ENCODE measurements at places on chromosomes 5 and 9.

DNA sequence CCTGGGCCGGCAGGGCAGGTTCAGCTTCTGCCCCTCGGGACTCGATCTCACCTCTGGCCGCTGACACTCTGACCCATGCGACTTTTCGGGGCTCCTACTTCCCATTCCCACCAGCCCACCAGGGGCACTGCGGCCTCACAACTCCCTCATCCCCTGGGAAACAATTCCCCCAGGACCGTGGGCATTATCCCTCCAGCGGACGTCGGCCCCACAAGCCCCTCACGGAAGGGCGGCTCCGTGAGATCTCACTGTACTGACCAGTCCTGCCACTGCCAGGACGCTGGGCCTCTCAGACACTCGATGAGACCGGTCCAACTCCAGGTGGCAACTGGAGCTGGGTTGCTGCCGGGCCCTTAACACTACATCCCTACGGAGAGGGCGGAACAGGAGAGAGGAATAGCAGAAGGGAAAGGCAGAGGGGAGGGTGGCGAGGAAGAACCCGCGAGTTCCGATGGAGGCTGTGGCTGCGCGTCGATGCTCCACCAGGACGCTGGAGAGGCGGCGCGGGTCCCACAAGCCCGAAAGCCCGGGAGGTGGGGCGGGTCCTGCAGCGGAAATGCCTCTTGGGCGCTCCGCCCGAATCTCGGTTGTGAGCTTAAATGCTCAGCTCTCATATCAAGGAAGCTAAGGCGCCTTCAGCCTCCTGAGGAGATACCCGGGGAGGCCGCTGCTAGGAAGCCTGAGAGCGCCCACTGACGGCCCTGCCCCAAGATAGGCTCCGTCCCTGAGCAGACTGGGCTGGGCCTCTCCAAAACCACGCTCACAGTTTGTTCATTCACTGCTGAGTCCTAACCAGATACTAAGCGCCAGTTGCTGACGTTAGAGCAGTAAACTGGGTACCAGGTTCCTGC is 36.3 kb downstream of the VCP start:
- DNase-seq, result peak; percentile 26

DNA sequence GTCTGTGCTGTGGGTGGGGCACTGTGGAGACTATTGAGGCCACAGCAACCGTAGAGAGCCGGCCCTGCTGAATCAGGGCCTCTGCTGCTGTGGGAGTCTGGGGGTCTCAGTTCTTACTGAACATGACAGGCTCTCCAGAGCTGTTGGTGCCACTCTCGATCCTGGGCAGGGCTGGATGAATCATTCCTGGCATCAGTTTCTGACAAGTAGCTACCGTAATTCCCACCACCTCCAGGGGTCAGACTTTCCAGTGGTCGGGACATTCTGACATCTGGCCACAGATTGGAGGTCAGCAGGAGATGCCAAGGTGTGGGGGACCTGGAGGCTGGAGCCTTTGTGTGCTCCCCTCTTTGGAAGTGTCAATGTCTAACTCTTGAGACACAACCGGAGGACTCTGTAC is 188.4 kb downstream of the IRX2 start:
- DNase-seq, result no peak

GRCh38 chr9:95107001-95107749 is 210.3 kb downstream of the FANCC start:
- no peak for DNase-seq

- DNase-seq, result no peak
Observed at GRCh38 chr9:1049641-1050040, 516 bp upstream of the DMRT2 start.

- DNase-seq, result no peak
Observed at GRCh38 chr9:37636511-37637448, 14.0 kb upstream of the FRMPD1 start.

- no peak for DNase-seq
Observed at GRCh38 chr5:172833686-172834414, at the start of gene ERGIC1. Gene ERGIC1 (plus strand): TSS chr5:172834251. CDS start chr5:172834414, 163 bp downstream.

DNA sequence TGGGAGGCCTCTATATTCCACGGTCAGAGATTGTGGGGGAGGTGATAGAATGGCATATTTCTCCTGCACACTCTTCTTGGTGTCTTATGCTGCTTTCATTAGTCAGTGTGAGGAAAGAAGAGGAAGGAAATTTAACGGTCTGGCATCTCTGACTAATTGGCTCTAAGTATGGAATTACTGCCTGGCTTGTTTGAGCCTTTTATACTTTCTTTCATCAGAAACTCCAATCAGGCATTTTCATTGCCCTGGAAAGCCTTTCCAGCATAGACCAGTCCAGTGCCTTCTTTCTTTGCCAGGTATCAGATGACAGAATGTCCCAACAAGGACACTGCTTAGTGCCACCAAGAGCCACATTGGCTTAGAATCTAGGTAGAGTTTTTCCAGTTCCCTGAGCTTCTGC is 30.2 kb downstream of the CYSTM1 start:
- no peak for DNase-seq

DNA sequence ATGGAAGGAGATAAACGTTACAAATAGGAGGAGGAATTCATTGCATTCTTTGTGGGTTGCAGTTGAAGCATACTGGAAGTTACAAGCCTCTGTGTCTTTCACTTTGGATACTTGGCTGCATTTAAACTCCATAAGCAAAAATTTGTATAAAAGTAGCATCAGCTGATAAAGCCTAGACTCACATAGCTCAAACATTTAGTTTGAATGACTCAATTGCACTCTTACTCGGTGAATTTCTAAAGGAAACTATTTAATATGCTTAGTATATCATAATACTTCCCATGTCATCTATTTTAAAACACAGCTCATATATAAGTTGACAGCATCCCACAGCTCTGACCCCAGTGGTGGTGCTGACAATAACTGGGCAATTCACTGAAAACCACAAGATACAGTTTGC is 596.6 kb upstream of the ZNF608 start:
- DNase-seq, result no peak

GRCh38 chr5:122306461-122306860 is 5.6 kb upstream of the SNCAIP start:
- DNase-seq, result no peak

DNA sequence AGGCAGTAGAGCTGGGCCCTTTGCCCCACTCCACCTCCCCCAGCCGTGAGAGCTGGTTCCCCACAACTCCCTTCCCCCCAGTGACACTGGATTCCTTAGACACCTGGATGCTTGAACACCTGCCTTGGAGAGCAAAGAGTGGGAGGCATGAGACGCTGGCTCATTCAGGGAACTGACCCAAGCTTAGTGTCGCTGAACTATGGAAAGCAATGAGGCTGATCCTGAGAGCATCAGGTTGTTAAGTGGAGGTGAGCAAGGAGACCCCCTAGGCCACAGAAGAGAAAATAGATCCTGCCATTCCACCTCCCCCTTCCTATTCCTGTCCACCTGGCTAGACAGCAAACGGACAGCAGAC is 2.0 kb downstream of the CCL19 start:
- no peak for DNase-seq

GRCh38 chr5:11222169-11222568 is 461.1 kb upstream of the DAP start:
- no peak for DNase-seq

DNA sequence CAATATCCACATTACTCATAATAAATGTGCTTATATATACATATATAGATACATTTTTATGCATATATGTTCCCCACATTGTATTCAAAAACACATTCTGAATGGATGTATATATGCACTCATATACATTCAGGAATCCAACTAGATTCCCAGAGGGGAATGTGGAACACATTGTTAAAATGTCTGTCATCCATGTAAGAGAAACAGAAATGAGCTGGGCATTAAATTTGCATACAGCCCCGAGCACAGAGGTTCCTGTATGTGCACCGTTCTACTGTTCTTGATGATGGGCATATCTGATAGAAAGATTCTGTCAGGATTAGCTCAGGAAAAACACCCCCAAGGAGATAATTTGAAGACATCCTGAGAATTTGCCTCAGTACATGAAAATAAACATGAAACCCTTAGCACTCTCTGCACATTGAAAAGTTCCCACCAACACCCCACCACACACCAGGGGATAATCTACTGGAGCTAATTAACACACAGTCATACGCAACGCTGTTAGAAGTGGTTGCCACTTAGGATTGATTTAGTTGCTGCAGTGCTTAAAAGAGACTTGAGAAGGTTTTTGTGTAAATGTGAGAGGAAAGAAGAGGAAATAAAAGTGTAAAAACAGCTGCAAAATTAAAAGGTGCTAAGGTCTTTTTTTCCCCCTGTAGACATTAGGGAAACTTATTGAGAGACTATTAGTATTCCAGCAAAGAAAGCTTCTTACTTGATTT is 223.3 kb downstream of the SLF1 start:
- no peak for DNase-seq

DNA sequence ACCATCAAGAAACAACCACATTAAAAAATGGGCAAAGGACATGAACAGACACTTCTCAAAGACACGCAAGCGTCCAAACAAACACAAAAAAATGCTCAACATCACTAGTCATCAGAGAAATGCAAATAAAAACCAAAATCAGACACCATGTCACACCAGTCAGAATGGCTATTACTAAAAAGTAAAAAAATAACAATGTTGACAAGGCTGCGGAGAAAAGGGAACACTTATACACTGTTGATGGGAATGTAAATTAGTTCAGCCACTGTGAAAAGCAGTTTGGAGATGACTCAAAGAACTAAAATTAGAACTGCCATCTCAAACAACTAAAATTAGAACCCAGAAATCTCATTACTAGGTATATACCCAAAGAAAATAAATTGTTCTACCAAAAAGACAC is 80.4 kb downstream of the CAAP1 start:
- no peak for DNase-seq

GRCh38 chr5:9269014-9269413 is 276.9 kb downstream of the SEMA5A start:
- no peak for DNase-seq

- no peak for DNase-seq
Observed at GRCh38 chr5:156686380-156686779, 163.7 kb upstream of the PPP1R2B start.

DNA sequence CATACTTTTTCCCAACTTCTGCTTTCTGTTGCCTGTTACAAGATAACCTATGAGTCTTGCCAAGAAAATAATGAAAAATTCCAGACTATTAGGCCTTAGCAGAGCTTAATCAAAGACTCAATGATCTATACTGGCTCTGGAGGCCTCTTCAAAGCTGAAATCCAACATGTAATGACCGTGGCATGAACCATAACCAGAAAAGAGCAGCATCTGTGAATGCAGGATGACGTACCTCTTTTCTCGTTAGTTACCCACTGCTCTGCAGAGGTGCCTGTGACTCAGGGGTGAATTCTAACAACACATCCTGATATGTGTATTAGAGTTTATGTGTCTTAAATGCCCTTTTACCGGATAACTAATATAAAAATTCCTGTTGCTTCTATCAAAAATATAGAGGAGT is 645.4 kb downstream of the PRELID2 start:
- DNase-seq, result no peak

DNA sequence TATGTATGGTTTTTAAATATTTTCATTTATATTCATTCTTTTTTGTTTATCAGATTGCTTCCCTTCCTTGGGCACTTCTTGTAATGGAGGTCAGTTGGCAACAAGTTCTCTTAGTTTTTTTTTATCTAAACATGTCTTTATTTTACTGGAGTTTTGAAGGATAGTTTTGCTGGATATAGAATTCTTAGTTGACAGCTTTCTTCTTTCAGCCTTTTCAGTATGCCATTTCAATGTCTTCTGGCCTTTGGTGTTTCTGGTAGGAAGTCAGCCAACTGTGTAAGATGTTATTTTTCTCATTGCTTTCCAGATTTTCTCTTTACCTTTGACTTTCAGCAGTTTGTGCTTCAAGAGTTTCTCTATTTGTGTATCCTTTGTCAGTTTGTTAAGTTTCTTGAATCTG is 14.2 kb downstream of the SLC12A2 start:
- DNase-seq, result no peak

DNA sequence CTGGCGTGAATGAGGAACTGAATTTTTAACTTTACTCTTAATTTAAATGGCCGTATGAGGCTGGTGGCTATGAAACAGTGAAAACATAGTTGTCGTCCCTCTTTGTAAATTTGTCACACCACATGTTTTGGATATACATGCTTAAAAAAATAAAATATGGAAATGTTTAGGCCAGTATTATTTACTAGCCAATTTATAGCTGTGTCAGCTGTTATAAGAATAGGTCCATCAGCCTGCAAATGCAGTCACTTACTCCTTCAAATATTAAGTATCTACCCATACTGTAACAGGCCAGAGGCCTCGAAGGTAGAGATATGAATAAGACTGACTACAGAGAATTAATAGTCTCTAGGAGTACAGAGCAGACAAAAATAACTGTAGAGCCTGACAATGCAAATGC is 30.0 kb downstream of the NR6A1 start:
- DNase-seq, result no peak

GRCh38 chr5:96790961-96791504 is 16.7 kb downstream of the ERAP1 start:
- DNase-seq, result no peak

- no peak for DNase-seq
Observed at GRCh38 chr9:119861842-119862241, 492.6 kb upstream of the BRINP1 start.

GRCh38 chr5:980966-981365 is 27.6 kb upstream of the NKD2 start:
- no peak for DNase-seq

- no peak for DNase-seq
Observed at GRCh38 chr5:133751846-133752245, 139.5 kb upstream of the FSTL4 start.

GRCh38 chr9:81108391-81108790 is 581.0 kb downstream of the TLE1 start:
- DNase-seq, result no peak

DNA sequence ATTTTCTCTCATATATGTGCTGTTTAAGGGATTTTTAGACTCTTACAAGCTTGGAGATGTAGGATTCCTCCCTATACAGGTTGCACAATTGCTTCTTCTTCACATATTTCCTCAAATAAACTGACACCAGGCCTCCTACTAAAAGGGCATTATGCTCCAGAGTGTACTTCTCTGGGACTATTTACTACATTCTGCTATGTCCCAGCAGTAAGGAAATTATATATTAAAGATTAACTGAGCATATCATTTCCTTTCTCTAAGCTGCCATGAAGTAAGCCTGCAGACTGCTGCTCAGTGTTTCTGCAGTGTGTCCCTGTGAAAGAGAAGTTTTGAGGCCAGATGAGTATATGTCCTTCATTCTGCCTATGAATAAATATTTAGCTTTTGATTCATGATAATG is 356.9 kb upstream of the NUDT12 start:
- no peak for DNase-seq

GRCh38 chr9:92747459-92748232 is 17.0 kb downstream of the BICD2 start:
- no peak for DNase-seq

DNA sequence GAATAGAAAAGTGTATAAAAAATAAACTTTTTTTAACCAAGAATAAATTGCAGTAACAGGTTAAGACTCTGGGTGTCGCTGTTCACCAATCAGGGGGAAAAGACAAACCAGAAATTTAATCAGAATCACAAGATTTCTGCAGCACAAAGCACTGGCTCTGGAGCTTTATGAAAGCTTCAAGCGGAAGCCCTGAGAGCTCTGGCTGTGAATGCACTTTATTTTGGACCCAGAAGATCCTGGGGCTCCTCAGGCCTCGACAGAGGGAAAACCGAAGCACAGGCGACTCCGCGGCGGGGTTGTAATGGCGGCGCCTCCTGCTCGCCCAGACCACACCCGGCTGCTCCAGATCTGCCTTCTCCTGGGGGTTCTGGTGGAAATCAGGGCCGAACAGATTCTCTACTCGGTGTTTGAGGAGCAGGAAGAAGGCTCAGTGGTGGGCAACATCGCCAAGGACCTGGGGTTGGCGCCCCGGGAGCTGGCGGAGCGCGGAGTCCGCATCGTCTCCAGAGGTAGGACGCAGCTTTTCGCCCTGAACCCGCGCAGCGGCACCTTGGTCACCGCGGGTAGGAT is at the start of gene PCDHGA4:
Gene PCDHGA4 (plus strand): TSS at position 122 of the 570 bp plus-strand sequence. CDS start 87 bp downstream, at position 209.
- DNase-seq, result no peak

- no peak for DNase-seq
Observed at GRCh38 chr9:137502008-137502911, 43.1 kb upstream of the NSMF start.
